ENCODE measurements at places on chromosomes 1 and 21. TPM values are rescaled to one million over a fixed set of nuclear protein-coding genes. Genes with fewer than 3 reads are reported as not detected.
A peak's percentile ranks its signal among the peaks of the same experiment; 100 is the strongest.

DNA sequence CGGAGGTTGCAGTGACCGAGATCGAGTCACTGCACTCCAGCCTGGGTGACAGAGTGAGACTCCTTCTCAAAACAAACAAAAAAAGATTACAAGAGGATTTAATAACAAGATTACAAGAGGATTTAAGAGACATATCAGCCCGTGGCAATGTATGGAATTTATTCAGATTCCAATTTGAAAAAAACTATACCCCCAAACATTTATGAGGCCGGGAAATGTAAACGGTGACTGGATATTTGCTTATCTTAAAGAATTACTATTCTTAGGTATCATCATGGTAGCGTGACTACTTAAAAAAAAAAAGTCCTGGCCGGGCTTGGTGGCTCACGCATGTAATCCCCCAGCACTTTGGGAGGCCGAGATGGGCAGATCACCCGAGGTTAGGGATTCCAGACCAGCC lies 21.2 kb upstream of the ELK4 start:
- DNase-seq: no peak

DNA sequence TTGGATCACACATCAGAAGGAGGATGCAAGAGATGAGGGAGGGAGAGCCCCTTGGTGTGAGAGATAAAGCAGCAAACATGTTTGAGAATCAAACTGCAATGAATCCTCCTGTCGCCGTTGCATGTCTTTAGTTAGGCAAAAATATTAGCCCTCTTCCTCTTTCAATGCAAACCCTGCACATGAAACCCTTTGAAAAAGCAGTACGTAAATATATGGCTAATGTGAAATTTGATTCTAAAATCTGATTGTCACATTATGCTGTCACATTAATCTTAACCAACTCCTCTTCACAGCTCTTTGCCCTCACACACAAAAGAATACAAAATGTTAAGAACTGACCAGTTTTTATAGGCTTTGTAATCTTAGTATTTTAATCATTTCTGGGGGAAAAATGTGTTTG lies 63.4 kb downstream of the WDR64 start:
- no peak for DNase-seq

GRCh38 chr1:233673261-233673946 lies 59.5 kb downstream of the KCNK1 start:
- peak; percentile 52 for DNase-seq

GRCh38 chr1:158037866-158038359 lies 44.5 kb downstream of the KIRREL1 start:
- no peak for DNase-seq

- no peak for DNase-seq
Measured at GRCh38 chr1:39214998-39215873, 10.7 kb downstream of the MACF1 start.

- DNase-seq: peak; percentile 40
Measured at GRCh38 chr1:173002891-173003838, 47.6 kb downstream of the TNFSF18 start.

- DNase-seq: no peak
Measured at GRCh38 chr1:26121854-26122773, 10.5 kb downstream of the PDIK1L start.

- DNase-seq: no peak
Measured at GRCh38 chr1:244151537-244151936, 100.5 kb downstream of the ZBTB18 start.

- no peak for DNase-seq
Measured at GRCh38 chr1:31923901-31924535, 14.2 kb downstream of the PTP4A2 start.

DNA sequence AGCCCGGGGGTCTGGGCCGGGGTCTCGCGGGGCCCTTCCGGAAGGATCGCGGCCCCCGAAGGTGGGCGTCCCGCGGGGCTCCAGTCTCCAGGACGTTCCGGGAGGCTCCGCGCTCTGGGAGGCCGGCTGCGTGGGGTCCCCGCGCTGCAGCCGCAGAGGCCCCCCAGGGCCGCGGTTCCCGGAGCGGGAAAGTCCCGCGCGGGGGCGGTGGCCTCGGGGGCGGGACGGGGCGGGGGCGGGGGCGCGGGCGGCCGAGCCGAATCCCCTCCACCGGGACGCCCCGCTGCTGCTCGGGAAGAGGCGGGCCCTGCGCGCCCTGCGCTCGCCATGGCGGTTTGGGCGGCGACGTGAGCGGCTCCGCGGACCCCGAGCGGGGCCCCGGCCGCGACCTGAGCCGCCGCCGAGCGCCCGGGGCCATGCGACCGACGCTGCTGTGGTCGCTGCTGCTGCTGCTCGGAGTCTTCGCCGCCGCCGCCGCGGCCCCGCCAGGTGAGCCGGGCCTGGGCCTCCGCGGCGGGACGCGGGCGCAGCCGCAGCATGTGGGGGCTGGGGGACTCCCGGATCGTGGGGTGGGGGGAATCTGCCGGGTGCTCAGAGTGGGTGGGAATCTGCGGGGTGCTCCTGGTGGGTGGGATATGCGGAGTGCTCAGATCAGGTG lies at the start of gene IFNGR2:
Gene IFNGR2 (plus strand): TSS at position 286 of the 658 bp plus-strand sequence. CDS start 131 bp downstream, at position 417.
- DNase-seq: no peak

DNA sequence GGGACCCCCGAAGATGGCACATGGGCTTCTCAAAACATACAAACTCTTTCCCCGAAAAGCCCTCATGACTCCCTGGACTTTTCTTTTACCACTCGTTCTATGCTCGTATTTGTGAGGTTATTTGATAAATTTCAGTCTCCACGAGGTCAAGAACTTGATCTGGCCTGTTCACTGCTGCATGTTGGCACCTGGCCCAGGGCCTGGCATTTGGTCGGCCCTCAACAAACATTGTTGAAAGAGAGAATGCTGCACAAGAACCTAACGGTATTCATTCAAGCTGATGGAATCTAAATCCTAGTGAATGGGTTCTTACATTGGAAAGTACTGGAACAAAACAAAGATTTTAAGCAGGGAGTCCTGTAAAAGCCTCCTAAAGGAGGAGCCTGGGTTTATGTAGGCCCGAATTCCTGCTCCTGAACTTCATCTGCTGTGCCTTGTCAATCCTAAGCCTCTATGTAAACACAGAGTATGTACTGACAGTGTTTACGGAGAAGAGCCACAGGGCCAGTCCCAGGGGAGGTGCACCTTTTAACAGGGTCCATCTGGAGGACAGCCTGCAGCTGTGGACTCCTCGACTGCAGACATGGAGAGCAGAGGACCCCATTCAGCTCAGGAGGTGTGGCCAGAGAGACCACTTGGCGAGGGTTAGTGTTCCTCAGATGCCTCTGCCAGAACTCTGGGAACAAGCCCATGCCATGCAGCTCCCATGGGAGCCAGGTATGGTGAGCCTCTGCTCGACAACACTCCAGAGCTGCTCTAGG lies 46.9 kb downstream of the L1TD1 start:
- DNase-seq: no peak

DNA sequence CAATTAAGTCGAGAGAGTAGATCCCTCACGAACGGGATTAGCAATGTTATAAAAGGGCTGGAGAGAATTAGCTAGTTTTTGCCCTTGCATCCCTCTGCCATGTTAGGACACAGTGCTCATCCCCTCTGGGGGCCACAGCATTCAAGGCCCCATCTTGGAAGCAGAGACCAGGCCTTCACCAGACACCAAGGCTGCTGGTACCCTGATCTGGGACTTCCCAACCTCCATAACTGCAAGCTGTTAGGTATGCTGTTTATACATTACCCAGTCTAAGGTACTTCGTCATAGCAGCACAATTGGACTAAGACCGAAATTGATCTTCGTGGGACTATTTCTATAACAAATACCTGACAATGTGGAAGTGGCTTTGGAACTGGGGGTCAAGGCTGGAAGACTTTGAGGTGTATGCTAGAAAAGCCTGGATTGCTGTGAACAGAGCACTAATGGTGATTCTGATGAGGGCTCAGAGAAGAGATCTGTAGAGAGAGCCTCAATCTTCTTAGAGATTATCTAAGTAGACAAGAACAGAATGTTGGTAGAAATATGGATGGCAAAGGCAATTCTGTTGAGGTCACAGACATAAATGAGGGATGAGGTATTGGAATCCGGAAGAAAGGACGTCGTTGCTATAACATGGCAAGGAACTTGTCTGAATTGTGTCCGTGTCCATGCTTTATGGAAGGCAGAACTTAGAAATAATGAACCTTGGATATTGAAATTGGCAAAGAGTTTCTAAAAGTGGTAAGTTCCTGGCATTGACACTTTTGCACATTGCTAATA lies 83.8 kb upstream of the KIF26B start:
- DNase-seq: no peak

- peak; percentile 93 for DNase-seq
Measured at GRCh38 chr1:212260557-212261355, 24.5 kb upstream of the PPP2R5A start.

DNA sequence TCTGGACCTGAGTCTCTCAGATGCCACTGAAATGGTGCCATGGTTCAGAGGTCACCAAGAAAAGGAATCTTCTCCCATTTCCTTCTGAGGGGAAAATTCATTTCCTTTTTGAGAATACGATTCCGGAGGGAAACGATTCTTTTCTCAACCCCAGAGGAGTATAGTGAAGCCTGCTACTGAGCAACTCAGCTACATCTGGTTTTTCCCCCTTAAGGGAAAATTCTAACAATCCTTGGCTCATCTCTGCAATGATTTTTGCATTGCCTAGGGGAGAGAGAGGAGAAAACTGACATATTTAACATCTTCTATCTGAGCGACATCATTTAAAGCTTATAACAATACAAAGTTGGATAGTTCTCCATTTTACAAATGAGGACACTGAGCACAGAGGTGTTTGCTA lies 22.4 kb upstream of the KANK4 start:
- DNase-seq: no peak

DNA sequence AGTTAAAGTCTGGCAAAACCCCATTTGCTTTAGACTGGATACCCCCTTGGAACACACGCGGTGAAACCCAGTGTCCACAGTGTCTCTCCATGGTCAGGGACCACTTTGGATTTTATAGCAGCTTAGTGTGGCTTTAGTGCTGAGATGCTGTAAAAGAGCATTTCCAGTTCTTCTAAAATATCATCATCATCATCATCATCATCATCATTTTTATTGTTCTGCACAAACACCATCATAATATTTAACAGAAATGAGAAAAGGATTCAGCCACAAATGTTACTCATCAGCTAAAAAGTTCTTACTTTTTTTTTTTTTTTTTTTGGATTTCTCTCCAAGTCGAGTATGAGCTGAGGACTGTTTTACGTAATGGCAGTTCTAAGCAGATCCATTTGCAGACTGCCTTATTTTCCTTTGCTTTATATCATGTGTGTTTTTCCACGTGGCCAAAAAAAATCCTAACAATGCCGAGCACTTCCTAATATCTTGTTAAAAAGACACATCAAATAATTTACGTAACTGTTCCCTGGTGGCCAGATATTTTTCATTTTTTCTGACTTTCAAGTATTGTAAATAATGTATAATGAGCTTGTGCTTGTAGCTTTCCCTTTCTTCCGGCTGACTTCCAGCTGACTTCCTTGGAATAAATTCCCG lies 62.8 kb downstream of the EVA1C start:
- DNase-seq: no peak

GRCh38 chr1:238281418-238281817 lies 390.7 kb upstream of the ZP4 start:
- no peak for DNase-seq

DNA sequence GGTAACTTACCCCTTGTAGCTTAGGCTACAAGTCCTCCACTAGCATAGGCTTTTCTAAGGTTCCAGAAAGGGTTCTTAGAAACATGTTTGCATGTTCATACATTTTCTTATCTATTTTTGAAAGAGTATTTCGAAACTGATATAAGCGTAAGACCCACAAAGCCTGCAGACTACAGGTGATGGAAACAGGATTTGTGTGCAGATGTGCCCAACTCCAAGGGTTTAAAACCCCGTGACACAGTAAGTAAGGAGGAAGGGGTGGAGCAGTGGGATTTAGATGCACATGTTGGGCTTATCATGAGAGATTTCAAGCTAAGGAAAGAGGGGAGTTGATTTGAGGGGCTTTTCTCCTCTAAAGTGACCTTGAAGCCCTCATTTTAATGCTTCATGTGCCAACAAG lies 164.7 kb downstream of the LTN1 start:
- DNase-seq: no peak

GRCh38 chr1:27133991-27134390 lies 20.9 kb downstream of the SLC9A1 start:
- no peak for DNase-seq

- no peak for DNase-seq
Measured at GRCh38 chr1:36107394-36107793, 17.6 kb downstream of the COL8A2 start.

- no peak for DNase-seq
Measured at GRCh38 chr1:8527941-8528340, 210.0 kb downstream of the SLC45A1 start.

- no peak for DNase-seq
Measured at GRCh38 chr1:227125929-227126545, 185.9 kb downstream of the COQ8A start.

- DNase-seq: no peak
Measured at GRCh38 chr1:210233216-210233494, 559 bp downstream of the SERTAD4 start.

GRCh38 chr1:226617109-226617508 lies 68.5 kb downstream of the STUM start:
- no peak for DNase-seq

GRCh38 chr1:246302711-246303317 lies 204.3 kb downstream of the SMYD3 start:
- DNase-seq: no peak

DNA sequence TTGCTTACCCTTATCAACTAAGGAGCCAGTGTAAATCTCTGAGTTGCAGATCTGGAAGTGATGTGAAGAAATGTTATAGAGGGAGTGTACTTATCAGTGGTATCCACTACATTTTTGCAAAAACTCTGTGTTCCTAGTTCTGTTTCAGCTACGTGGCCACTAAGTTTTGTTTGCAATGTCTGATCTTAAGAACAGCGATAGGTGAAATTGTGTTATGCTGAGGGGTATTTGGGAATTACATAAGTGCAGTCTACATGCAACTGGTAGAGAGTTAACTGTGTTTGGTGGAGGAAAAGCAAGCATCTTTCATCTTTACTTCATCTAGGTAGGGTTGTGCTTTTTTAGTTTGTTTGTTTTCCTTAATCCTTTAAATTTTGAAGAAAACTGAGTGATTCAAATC lies 198.8 kb upstream of the SGIP1 start:
- DNase-seq: no peak

GRCh38 chr1:68322096-68322495 lies 89.8 kb upstream of the WLS start:
- no peak for DNase-seq

ANXA9 gene
- total RNA-seq: 1.2 TPM

EDARADD gene
- 3.3 TPM for total RNA-seq

CD101 gene
- 0.14 TPM for total RNA-seq

WRAP73 gene
- 17.0 TPM for total RNA-seq

OLFML2B gene
- total RNA-seq: 9.0 TPM

S100A14 gene
- total RNA-seq: 11.2 TPM

C1orf226 gene
- 5.9 TPM for total RNA-seq

TAS1R3 gene
- not detected for total RNA-seq

MAST2 gene
- 38.0 TPM for total RNA-seq

GJA9 gene
- not detected for total RNA-seq

OR2T29 gene
- not detected for total RNA-seq

OXCT2 gene
- total RNA-seq: 15.0 TPM

NBPF4 gene
- not detected for total RNA-seq

Measured in epithelial cell of proximal tubule (primary cell).